ENCODE measurements at places on chromosomes 6 and 20. TPM values are rescaled to one million over a fixed set of nuclear protein-coding genes. Genes with fewer than 3 reads are reported as not detected.

GRCh38 chr6:117206944-117207687 is 58.2 kb upstream of the VGLL2 start:
- DNase-seq = no peak
- no peak overlapping the region for H3K27ac ChIP-seq
- no peak overlapping the region for H3K4me3 ChIP-seq
- H3K36me3 ChIP-seq = no peaks in the 10 kb centered on the region
- H3K27me3 ChIP-seq = no peaks in the 10 kb centered on the region

DNA sequence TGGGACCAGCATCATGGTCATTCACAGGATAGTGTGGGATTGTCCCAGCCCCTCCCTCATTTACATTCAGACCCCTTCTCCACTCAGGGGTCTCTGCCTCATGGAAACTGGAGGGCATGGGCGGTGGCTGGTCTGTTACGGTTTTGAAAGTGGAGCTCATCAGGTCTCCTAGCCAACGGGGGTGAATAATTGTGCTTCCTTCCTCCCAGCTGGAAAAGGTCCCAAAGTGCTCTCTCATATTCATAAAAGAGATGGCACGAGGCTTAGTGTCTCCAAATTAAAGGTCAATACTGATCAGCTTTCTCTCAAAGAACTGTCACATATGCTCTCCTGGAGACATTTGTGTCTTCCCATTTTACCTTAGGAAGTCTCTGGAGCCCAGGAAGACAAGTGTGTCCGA is 19.9 kb downstream of the JARID2 start:
- peaks cover 76% of the 10 kb centered on the region for H3K4me1 ChIP-seq
- H3K4me3 ChIP-seq = peak overlapping the region; percentile 73
- H3K27ac ChIP-seq = peak overlapping the region; percentile 77
- H3K36me3 ChIP-seq = peaks cover 25% of the 10 kb centered on the region

- H3K4me1 ChIP-seq = peaks cover 23% of the 10 kb centered on the region
- no peak overlapping the region for H3K4me3 ChIP-seq
- H3K27ac ChIP-seq = no peak overlapping the region
- DNase-seq = no peak
- no peaks in the 10 kb centered on the region for H3K36me3 ChIP-seq
- peaks cover 12% of the 10 kb centered on the region for H3K27me3 ChIP-seq
These were observed 40.5 kb upstream of the MPC1 start for GRCh38 chr6:166423051-166423745.

DNA sequence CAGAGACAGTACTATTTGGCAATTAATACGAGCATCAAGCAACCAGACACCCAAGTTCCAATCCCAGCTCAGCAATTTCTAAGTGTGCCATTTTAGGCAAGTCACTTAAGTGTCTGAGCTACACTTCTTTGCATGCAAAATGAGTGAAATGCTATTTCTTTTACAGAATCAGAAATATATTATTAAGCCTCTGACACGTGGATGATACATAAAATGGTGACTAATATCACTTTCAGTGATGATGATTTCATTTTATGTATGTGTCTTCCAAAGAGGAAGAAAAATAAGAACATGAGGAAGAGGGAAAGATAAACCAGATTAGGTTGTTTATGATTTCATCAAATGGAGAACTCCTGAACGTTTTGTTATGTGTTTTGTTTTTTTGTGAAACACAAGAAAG is 158.6 kb downstream of the TSHZ2 start:
- no peak overlapping the region for H3K27ac ChIP-seq
- DNase-seq = no peak
- H3K4me1 ChIP-seq = peaks cover 2% of the 10 kb centered on the region
- peaks cover 5% of the 10 kb centered on the region for H3K27me3 ChIP-seq
- H3K4me3 ChIP-seq = no peak overlapping the region
- H3K36me3 ChIP-seq = no peaks in the 10 kb centered on the region

DNA sequence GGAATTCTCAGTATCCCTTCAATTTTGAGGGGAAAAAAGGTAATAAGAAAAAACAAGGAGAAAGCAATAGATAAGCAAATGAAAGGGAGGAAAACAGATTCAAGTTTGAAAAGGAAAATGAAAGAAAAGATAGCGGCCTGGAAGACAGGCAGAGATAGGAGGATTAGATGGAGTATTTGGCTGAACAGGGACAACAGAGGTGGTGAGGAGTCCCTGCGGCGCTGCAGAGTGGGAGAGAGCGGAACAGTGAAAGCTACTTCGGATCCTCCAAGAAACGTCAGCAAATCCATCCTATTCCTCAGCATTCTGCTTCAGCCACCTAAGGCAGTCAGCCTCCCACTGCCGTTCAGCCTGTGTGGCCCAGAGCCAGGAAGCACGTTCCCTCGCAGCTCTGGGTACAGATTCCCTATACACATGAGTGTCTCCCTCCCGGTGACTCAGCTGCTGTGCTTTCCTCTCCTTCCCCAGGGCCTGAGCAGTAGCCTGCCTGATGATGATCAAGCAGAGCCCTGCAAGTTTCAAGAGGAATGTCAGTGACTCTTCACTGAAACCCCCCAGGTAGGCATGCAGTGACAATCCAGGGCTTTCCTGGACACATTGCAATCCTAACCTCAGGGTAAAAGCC is 43.4 kb upstream of the CDYL start:
- no peak overlapping the region for H3K4me3 ChIP-seq
- no peaks in the 10 kb centered on the region for H3K36me3 ChIP-seq
- H3K27ac ChIP-seq = no peak overlapping the region
- H3K4me1 ChIP-seq = peaks cover 5% of the 10 kb centered on the region
- DNase-seq = no peak

DNA sequence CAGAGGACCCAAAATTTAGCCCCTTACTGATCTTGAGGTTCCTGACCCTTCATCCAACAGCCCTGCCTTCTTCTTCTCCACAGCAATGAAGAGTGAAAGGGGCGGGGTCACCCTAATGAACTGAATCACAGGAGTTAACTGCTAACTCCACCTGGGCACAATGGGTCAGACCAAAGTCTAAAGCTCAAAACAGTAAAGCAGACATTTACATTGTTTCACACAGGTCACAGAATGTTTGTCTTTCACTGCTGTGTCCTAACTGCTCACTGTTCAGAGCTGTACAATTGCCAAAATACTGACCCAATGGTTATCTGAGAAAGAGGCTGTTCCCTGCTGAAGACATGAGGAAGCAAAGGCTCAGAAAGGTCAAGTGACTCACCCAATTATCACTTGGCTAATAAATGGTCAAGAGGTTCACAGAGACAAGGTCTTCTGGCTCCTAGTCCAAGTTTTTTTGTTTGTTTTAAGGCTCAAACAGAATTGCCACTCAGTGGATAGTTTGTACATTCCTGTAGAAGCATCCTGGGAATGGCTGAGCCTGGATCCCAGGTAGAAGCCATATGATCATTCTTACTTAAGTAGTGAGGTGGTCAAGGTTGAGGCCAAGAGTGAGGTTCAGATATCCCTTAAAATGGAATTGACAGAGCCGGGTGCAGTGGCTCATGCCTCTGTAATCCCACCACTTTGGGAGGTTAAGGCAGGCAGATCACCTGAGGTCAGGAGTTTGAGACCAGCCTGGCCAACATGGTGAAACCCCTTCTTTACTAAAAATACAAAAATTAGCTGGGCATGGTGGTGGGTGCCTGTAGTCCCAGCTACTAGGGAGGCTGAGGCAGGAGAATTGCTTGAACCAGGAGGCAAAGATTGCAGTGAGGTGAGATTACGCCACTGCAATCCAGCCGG is 35.1 kb upstream of the FAM83C start:
- no peak overlapping the region for H3K4me3 ChIP-seq
- H3K27ac ChIP-seq = no peak overlapping the region

MATN4 gene
- 0.14 TPM for total RNA-seq

DNA sequence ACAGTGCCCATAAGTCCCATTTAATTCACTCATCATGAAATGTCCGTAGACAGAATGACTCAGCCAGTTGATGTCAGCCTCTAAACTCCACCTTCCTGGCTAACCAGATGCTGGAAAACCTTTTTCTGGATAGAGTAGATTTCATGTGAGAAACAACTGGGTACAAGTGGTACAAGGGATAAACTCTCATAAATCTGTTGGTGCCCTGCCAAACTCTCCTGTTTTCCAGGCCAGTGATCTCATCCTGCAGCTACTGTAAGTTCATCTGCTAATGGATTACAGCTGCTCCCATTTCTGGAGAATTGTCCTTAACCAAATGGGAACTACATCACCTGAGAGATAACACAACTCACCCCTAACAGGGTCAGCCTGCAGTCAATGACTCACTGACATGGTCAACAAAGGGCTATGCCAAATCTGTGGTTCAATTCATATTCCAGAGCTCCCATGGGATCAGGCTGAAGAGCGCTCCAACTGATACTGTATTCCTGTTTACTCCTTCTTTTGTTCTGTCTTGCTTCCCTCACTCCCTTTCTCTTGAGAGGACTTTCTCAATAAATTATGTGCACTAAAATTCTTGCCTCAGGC is 210.1 kb upstream of the HDDC2 start:
- H3K4me1 ChIP-seq = no peaks in the 10 kb centered on the region
- DNase-seq = no peak
- no peak overlapping the region for H3K4me3 ChIP-seq
- H3K36me3 ChIP-seq = no peaks in the 10 kb centered on the region

DNA sequence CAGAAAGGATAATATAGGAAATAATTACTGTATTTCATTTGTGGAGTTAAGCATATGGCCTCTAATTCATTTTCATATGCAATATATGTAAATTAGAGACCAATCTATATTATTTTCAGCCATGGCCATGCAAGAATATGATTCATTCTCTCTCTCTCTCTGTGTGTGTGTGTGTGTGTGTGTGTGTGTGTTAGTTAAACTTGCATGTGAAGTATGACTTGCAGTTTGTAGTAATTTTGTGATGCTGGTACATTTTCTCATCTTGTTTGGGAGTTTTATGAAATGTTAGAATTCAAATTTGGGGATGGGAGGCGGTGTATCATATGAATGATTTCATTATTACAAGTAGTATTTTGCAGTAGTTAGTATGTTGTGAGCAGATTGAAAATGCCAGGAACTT is 74.8 kb downstream of the JARID2 start:
- DNase-seq = no peak
- no peak overlapping the region for H3K4me3 ChIP-seq
- peaks cover 71% of the 10 kb centered on the region for H3K4me1 ChIP-seq
- no peaks in the 10 kb centered on the region for H3K27me3 ChIP-seq
- no peak overlapping the region for H3K27ac ChIP-seq
- peaks cover 15% of the 10 kb centered on the region for H3K36me3 ChIP-seq

PTCRA gene
- total RNA-seq = not detected

GRCh38 chr6:43180985-43181384 is 1.0 kb upstream of the CUL9 start:
- H3K36me3 ChIP-seq = peaks cover 26% of the 10 kb centered on the region
- H3K4me1 ChIP-seq = peaks cover 38% of the 10 kb centered on the region
- H3K4me3 ChIP-seq = peak overlapping the region; percentile 56

RPL10A gene
- total RNA-seq = 1,398 TPM

- H3K4me1 ChIP-seq = peaks cover 3% of the 10 kb centered on the region
- H3K27me3 ChIP-seq = no peaks in the 10 kb centered on the region
- H3K4me3 ChIP-seq = no peak overlapping the region
These were observed 5.6 kb upstream of the PXMP4 start for GRCh38 chr20:33725607-33726264.

GPX5 gene
- total RNA-seq = not detected

DNA sequence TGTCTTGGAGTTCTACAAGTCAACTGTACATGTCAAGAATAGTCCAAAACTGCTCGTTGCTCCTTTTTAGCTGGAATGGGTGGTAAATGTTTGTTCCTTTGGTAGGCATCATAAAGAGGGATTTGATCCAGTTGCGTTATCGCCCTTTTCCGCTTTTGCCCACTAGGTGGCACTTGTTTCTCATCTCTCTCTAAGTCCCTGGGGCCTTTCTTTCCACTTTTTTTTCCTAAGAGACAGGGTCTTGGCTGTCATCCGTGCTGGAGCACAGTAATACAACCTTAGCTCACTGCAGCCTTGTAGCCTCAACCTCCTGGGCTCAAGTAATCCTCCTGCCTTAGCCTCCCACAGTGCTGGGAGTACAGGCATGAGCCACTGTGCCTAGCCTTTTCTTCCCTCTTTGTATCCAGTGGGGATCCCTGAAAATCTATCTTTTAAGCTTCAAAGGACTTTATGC is 20.7 kb downstream of the GTPBP2 start:
- H3K4me3 ChIP-seq = no peak overlapping the region
- H3K27ac ChIP-seq = no peak overlapping the region
- peaks cover 9% of the 10 kb centered on the region for H3K4me1 ChIP-seq
- no peaks in the 10 kb centered on the region for H3K27me3 ChIP-seq
- peaks cover 31% of the 10 kb centered on the region for H3K36me3 ChIP-seq
- peak; percentile 57 for DNase-seq

DNA sequence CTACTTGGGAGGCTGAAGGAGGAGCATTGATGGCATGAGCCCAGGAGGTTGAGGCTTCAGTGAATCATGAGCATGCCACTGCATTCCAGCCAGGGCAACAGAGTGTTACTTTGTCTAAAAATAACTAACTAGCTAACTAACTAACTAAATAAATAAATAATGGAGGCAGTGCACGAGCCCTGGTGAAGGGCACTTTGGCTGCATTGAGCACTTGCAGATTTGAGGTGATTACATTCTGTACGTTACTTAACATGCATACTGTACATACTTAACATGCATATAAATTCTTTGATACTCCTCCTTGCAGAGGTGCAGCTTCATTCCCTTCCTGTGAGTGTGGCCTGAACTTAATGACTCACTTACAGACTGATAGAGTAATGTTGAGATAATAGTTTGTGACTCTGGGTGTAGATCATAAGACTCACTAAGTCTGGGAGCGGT is 10.7 kb downstream of the HLA-A start:
- peaks cover 9% of the 10 kb centered on the region for H3K36me3 ChIP-seq
- no peak for DNase-seq
- H3K27me3 ChIP-seq = no peaks in the 10 kb centered on the region
- peaks cover 2% of the 10 kb centered on the region for H3K4me1 ChIP-seq
- H3K27ac ChIP-seq = no peak overlapping the region
- no peak overlapping the region for H3K4me3 ChIP-seq
